RKO (cell line): ENCODE measurements at places on chromosomes 1 and 21.

GRCh38 chr1:232950197-232951176, at the start of gene NTPCR:
Gene NTPCR, plus strand, starts transcription at chr1:232950611. Its CDS starts 100 bp downstream, at chr1:232950711.
- peak; percentile 87 for DNase-seq

GRCh38 chr1:221344693-221345092, 397.2 kb downstream of the DUSP10 start:
- DNase-seq = no peak

- DNase-seq = no peak
Observed at GRCh38 chr1:60547821-60548220, 474.3 kb upstream of the C1orf87 start.

GRCh38 chr1:40838045-40838979, 23.9 kb downstream of the CITED4 start:
- no peak for DNase-seq

- DNase-seq = no peak
Observed at GRCh38 chr21:45040739-45041138, 33.6 kb upstream of the ADARB1 start.
